ENCODE measurements at places on chromosomes 13 and 19.
A peak's percentile ranks its signal among the peaks of the same experiment; 100 is the strongest.

GRCh38 chr19:33487901-33488800 is 33.4 kb downstream of the PEPD start:
- DNase-seq = no peak

GRCh38 chr19:33868788-33869412 is 72.2 kb downstream of the KCTD15 start:
- no peak for DNase-seq

- DNase-seq = no peak
These were observed 2.1 kb upstream of the BSG start for GRCh38 chr19:570251-570686.

GRCh38 chr19:16290692-16291091 is 33.9 kb upstream of the KLF2 start:
- no peak for DNase-seq

- DNase-seq = no peak
These were observed 27.6 kb downstream of the SLC6A16 start for GRCh38 chr19:49297403-49297802.

DNA sequence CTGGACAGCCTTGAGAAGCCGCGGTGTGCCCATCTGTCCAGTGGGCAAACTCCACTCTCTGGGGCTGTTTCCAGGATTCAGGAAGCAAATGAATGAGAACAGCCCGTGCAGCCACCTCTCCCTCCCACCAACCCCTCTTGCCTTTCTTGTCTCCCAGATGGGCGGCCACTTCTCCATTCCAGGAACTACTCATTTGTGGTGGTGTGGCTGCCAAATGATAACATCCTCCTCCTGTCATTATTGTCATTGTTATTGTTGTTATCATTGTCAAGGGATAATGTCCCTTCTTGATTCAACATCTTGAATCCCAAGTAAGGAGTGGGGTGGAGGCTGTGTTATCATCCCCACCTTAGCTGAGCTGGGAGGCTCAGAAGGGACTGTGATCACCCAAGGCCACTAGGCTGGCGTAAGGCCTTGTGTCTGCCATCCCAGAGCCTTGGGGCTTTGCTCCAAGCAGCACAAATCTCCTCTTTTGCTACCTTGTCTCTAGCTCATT is 1.6 kb downstream of the DNM2 start:
- DNase-seq = no peak

DNA sequence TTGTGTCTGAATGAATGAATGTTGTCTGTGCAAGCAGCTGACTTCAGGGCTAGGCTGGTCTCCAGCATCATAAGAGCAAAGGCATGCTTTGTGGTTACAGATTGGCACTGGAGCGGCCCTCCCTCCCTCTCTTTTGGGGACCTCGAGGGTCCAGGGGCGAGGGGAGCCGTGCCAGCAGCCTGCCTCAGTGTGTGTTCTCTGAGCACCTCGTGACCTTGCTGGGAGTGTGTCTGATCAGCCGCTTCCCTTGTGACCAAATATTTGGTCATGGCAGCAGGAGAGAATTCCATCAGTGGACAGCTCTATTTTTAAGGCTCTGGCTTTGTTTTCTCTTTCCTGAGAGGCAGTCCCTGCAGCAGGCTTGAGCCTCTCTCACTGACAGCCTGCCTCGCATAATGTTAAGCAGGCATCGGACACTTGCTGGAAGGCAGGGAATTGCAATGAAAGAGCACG is 329.7 kb downstream of the UQCRFS1 start:
- DNase-seq = no peak

DNA sequence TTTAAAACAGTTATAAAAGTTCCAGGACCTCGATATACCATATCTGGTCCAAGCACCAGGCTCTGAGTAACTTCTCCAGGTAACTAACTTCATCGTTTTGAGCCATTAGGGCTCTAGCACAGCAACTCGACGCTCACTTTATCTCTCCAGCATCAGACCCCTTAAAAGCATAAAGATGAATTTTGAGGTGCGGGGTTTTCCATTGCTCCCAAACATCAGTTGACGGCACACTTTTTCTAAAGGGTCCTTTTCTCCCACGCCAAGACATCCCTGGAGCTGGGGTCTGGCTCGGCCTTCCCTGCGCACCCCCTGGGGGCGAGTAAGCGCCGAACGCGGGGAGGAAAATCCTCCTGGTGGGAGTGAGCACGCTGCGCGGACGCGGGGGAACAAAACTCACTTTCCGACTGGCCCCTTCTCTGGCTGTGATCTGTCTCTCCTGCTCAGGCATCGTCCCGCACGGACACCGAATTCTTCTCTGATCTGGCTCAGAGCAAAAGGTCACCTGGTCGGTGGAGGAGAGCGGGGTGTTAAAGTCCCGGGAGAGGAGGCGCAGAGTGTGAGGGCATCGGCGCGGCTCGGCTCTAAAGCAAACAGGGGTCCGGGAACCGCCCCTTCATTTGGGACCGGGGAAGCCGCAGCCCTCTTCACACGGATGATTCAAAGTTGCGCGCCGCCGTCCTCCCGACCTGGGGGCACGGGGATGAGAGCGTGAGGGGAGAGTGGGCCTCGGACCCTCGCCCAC is at the start of gene ATP7B:
Gene ATP7B (minus strand): TSS at position 561 of the 742 bp plus-strand sequence. CDS start 113 bp downstream, at position 448.
- peak; percentile 1 for DNase-seq

DNA sequence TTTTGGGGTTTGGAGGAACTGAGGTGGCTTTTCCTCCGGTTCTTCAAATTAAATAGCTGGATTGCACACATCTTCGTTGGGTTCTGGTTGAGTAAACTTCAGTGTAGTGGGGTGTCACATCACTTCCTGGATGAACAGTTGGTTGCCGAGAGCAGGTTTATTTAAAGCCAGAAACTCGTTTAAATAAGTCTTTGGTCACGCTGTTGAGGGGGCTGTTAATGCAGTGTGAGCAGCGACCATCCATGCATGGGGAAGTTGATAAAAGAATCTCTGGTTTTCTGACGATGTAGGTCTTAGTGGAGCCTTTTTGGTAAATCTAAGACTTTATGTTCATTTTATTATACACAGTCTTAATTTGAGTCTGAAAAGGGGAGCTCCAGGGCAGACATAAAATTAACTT is 351.2 kb upstream of the ARGLU1 start:
- no peak for DNase-seq

DNA sequence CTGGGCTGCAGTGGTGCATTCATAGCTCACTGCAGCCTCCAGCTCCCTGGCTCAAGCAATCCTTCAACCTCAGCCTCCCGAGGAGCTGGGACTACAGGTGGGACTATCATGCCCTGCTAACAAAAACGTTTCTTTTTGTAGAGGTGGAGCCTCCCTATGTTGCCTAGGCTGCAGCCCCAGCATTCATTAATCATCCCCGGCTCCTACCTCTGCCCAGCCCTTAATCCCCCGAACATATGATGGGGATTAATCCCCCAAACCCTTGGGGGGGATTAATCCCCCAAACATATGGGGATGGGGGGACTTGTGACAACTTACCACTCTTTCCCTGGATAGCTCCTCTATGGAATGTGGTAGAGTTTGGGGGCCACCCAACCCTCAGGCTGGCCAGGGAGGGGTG is 45.9 kb downstream of the SUGP2 start:
- DNase-seq = no peak

DNA sequence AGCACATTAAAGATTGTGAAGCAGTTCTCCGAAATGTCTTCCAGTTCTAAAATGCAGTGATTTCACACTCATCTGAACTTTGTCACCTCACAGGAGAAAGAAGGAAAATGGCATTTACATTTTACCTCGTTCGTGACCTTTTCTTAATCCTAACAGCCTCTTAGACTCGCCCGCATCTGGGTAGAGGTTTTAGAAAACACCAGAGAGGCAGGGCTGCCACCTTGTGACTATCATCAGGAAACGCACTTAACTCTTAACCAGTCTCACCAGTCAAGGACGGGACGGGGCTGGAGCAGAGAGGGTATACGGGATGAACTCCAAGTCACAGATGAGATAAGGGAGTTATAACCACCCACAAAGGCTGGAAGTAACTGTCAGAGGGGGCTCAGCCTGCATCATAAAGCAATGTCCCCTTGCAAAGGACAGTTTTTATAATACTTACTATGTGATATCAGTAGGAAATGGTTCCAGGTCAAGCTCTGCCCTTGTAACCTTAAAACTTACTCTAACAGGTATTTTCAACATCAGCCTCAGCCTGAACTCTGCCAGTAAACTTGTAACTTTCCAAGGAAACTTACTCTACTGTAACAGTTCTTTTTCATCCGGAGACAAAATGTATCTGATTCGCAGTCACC is 8.6 kb upstream of the CEACAM6 start:
- DNase-seq = no peak

- DNase-seq = no peak
These were observed 34.3 kb downstream of the N4BP2L2 start for GRCh38 chr13:32504263-32504662.

DNA sequence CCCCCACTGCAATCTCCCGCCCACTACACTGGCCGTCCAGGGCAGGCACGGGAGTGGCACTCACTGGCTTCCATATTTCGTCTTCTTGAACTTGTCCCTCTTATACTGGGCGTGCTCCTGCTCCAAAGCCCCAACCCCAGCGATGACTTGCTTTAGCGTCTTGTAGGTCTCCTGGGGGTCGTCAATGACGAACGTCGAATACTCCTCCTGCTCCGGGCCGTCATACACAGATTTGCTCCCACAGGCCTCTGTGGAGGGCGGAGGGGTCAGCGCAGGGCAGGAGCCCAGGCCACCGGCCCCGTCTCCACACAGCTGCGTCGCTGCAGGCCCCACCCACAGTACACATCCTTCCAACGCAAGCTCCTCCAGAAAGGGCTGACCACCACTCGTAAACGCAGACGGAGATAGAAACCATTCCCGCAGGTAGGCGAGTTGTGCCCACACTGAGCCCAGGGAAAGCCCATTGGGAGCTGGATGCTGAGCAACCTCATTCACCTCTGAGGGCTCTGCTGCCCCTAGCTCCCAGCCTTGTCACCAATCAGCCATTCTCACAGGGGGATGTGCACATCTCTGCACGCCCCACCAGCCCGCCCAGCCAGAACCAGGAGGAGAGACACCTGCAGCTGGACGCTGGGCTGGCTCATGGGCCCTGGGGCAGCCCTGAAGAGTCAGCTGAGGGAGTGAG is 7.9 kb upstream of the C13orf46 start:
- DNase-seq = no peak

DNA sequence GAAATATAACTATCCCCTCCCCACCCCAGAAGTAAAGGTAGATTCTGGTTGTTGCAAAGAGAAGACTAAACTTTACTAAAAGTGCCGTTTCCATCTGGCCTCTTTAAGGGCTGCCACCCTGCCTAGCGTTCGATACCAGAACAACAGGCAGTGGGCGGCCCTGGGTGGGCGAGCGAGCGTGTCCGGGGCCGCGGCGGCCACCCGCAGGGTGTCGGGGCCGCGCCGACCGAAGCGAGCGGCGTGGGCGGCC is 2.6 kb downstream of the FGF9 start:
- no peak for DNase-seq

- DNase-seq = no peak
These were observed 130.2 kb downstream of the DNAJC15 start for GRCh38 chr13:43153436-43154090.

- DNase-seq = no peak
These were observed 58.3 kb downstream of the MBNL2 start for GRCh38 chr13:97280478-97280877.

DNA sequence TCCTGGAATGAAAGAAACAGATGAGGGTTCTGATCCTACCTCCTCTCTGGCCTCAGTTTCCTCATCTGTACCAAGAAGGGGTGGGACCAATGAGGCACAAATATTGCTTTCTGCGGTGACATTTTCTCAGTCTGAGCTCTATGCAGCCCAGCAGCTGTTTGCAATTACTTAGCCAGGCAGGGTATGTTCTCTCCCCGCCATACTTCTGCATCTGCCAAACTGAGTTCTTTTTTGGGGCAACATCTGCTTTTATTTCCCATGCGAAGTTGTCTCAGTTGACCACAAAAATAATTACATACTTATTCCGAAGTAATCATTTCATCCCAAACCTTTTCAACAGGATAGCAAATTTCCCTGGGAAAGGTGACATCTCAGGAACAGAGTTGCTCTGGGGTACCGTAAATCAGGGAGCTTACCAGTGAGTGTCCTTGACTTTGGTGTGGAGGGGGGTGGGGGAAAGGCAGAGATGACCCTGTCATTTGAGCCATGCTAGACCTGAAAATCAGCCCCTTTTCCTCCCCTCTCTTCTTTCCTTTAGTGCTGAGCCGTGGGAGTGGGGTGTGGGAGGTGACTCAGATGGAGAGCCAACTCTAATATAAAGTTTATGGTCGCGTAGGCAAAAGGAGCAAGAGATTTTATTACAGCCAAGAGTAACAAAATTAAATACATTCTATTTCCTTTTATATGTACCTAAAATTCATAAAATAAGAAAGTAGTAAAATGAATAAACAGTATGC is 165.7 kb upstream of the KL start:
- no peak for DNase-seq

DNA sequence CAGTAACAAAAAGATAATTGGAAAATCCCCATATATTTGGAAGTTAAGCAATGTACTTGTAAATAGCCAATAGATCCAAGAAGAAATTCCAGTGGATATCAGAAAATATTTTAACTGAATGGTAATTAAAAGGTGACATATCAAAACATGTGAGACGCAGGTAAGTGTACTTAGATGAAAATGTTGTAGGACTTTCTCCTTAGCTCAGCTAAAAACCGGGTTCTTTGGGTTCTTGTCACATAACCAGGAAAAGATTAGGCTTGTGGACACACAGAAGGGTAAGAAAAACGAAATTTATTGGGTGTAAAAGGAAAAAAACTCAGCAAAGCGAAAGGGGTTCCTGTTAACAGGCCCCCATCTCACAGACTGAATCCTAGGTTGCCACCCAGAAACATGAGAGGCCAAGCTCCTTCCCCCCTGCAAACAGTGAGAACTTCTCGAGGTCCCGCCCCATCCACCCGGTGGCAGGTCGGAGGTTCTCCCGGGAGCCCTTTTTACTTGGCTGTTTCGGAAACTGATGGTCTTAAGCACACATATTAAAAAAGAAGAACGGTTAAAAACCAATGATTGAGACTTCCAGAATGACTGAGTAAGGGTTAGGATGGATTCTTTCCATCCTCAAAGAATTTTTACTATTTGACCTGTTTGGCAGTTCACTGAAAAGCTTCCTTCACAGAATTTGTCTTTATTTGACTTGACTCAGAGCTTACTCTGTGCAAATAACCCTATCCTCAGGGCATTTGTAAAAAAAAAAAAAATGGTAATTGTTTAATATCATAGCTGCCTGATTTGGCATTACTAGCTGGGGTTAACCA is 3.1 kb upstream of the CCDC70 start:
- no peak for DNase-seq

DNA sequence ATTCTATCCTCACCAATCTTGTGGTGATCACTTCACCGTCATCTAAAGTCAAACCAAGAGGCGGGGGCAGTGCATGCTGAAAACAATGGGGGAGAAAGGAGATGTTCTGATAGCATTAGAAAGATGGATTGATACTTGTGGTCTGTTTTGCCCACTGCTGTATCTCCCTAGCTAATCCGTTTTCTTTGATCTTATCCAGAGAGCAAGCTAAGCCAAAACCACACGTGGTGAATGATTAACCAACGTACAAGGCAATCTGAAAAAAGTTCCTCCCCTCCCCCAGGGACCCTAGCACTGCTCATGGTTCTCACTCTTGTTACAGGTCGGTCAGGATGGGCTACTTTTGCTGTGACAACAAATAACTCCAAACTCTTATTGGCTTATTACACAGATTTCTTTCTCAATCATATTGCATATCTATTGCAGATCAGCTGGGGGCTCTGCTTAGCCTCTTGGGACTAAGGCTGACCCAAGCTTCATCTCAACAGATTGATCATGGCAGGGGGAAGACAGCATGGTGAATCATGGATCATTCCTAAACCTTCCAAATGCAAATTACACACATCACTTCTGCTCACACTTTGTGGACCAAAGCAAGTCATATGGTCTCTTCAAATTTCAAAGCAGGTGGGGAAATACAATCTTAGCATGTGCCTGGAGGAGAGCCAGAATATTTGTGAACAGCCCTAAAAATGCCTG is 11.9 kb upstream of the C13orf42 start:
- no peak for DNase-seq

Measured in stimulated activated CD8-positive, alpha-beta memory T cell treated with anti-CD3 and anti-CD28 coated beads, Interleukin-2, amount 100 ng/mL, for 1 hour (primary cell).